ENCODE measurements at places on chromosomes 4 and X.

DNA sequence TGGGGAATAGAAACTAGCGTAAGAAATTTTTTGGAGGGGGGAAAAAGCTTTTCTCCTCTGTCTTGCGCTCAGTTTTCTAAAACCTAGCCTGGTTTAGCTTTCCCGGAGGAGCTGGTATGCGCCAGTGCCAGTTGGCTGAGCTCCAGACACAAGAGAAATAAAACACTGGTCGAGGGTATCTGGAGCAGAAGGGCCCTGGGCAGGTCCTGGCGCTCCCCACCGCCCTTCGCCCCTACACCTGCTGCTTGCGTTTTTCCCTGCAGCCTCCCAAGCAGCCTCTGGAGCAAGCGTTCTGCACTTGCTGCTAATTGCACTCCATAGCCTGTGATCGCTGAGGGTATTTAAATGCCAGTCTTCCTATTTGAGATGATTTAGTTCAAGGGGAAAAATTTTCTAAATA is 816 bp downstream of the EREG start:
- DNase-seq = no peak

DNA sequence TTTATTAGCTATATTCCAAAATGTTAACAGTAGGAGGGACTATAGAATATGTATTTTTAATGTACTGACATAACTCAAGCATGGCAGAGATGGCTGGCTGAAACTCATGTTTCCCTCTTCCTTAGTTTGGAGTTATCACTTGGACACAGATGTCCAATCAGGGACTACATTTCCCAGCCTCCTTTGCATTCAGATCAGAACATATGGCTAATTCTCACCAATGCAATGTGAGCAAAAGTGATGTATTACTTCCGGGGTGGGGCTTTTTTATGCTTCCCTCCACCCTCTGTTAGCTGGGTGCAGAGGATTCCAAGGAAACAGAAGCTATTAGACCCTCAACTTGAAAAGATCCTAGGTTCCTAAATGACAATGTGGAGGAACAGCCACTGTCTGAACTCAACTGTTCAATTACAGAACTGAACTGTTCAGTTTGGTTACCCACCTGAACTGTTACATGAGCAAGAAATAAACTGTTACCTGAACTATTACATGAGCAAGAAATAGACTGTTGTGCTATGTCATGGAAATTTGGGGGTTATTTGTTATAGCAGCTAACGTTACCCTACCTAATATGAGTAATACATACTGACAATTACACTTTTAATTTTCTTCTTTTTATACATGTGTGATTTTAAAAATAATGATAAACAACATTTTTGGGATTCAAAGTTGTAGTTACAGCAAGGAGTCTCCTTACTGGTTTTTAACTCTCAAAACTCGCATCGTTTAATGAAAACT is 29.6 kb upstream of the ERVMER34-1 start:
- DNase-seq = no peak

- DNase-seq = no peak
Observed at GRCh38 chr4:24646798-24647460, 62.6 kb upstream of the DHX15 start.

DNA sequence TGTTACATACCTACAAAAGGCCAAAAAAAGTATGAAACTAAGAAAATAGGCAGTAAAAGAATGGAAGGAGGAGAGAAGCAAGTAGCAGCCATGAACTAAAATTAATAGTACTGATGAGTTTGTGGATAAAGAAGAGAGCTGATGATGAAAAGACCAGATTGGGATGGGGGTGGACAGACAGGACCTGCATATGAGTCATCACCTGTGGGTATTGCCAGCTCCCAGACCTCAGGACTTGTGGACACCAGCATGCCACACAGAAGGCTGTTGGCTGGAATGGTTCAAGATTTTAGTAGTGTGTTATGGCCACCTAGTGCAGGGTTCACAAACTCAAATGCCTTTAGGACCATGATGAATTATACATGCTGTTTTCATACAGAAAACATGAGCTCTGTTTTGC is 58.9 kb downstream of the ARX start:
- no peak for DNase-seq

GRCh38 chr4:27057053-27057452 is 196.4 kb downstream of the STIM2 start:
- DNase-seq = no peak

DNA sequence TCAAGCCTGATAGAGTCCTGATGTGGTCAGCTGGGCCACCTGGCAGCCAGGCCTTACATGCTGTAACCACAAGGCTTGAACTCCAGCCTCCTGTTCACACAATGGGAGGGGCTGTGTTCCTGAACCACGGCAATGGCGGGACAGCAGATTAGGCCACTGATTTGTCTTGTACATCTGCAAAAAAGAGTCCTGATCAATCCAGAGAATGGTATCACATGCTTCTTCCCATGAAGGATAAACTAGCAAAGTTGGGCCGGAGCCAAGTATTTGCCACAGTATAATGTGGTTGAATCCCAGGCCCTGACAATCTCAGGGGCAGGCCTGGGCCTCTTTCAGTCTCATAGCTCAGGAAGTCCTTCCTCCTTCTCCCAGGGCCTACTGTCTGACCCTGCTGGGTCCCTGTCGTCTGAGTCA is 2182.5 kb upstream of the AGA start:
- no peak for DNase-seq

DNA sequence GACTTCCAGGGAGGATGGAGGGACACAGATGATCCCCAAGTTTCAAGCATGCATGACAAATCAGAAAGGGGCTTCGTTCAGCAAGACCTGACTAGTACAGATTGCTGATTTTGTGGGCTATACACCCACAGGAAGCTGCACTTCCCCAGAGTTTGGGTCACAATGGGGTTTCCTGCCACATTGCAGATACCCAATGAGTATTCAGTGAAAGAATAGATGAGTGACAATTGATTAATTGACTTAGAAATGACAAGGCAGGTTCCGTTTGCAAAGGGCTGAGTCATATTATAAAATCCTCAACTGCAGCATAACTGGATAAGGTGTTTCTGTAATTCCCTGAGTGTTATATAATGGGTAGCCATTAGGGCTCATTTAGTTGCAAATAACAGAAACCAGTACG is 146.6 kb upstream of the TBL1X start:
- peak; percentile 35 for DNase-seq

All from activated naive CD4-positive, alpha-beta T cell treated with anti-CD3 and anti-CD28 coated beads, Interleukin-2, amount 10 ng/mL, durations not matched to agents 7 days and 5 days (primary cell).